Dorsolateral prefrontal cortex (tissue), 122 donors: ENCODE measurements at places on chromosomes 3 and 15. TPM values are rescaled to one million over a fixed set of nuclear protein-coding genes. Genes with fewer than 3 reads are reported as not detected.

The CXCR6 gene
- total RNA-seq, result not detected

The PTPN9 gene
- total RNA-seq, result 24.0 TPM

The SEMA3F gene
- total RNA-seq, result 13.6 TPM

The MST1 gene
- total RNA-seq, result 17.2 TPM

The ACP3 gene
- total RNA-seq, result 2.4 TPM
